Mesothelial cell of epicardium (in vitro differentiated cells): ENCODE measurements at places on chromosomes 6 and 20. TPM values are rescaled to one million over a fixed set of nuclear protein-coding genes. Genes with fewer than 3 reads are reported as not detected.

MEP1A gene
- 0.16 TPM in 1 of 3 replicates, not detected in the others for total RNA-seq

NKX2-2 gene
- not detected in 3 replicates for total RNA-seq

- no peak for DNase-seq
Observed at GRCh38 chr6:92069781-92070180, 1349.6 kb downstream of the EPHA7 start.

FAM83B gene
- 12.2 to 14.0 TPM (median 12.6 TPM) in 3 replicates for total RNA-seq

GRCh38 chr20:55567826-55568225, 437.5 kb downstream of the CBLN4 start:
- DNase-seq: no peak

GPSM3 gene
- total RNA-seq: 7.6 to 10.1 TPM (median 8.6 TPM) in 3 replicates

- DNase-seq: no peak
Observed at GRCh38 chr20:36866681-36867495, 9.1 kb upstream of the TLDC2 start.

- DNase-seq: no peak
Observed at GRCh38 chr6:151729829-151730495, 77.5 kb upstream of the ESR1 start.

DNA sequence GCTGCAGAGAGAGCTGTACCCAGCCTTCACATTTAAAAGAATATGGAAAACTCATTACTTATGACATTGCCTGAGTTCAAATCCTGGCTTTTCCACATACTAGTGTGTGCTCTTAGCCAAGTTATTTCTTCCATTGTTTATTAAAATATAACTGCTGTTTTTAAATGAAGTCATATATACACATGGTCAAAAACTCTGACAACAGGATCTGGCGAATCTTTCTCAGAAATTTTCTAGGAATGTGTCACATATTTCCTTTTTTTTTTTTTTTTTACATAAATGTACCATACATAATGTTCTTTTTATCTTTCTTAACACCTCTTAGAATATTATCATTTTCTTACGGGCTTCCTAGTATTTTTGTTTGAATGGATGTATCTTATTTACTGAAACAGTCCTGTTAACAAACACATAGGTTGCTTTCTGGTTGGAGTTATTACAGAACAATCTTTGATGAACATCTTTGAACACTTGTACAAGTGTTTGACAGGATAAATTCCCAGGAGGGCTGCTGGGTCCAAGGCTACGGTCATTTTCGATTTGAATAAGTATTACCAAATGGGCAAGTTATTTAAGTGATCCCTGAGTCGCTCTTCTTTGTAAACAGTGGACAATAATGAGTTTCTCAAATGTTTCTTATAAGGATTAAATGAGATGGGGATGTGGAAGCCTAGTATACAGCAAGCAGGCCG, 1.6 kb upstream of the SNX9 start:
- no peak for DNase-seq

FOXP4 gene
- total RNA-seq: 85.1 to 91.0 TPM (median 87.9 TPM) in 3 replicates

- no peak for DNase-seq
Observed at GRCh38 chr6:8177721-8178120, 75.4 kb upstream of the EEF1E1 start.

TEAD3 gene
- 88.2 to 91.8 TPM (median 91.4 TPM) in 3 replicates for total RNA-seq

KCNB1 gene
- 0.51 to 1.1 TPM (median 0.52 TPM) in 3 replicates for total RNA-seq

GRCh38 chr6:52557389-52558265, 19.2 kb downstream of the TRAM2 start:
- no peak for DNase-seq

GRCh38 chr20:40203032-40203431, 486.0 kb downstream of the MAFB start:
- DNase-seq: no peak

GRCh38 chr6:139882234-139882633, 507.8 kb upstream of the CITED2 start:
- DNase-seq: no peak

GRCh38 chr20:3890398-3890751, 1.2 kb downstream of the PANK2 start:
- DNase-seq: no peak

DNA sequence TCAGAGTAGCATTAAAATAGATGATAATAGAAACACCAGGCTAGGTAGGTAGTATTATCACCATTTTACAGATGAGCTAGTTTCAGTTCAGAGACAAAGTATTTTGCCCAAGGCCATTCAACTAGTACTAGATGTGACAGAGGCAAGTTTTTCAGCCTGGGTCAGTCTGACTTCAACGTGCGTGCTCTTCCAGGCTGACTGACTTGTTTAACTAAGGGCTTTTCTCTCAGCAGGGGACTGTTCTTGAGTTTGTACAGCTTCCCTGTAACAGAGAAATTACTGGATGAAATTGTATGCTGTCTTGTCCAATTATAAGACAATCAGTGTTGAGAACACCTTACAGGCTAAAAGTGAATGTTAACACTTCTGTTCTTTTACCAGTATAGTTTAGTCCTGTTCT, 333.5 kb upstream of the MAN1A1 start:
- no peak for DNase-seq

- no peak for DNase-seq
Observed at GRCh38 chr6:113821445-113821844, 35.7 kb upstream of the MARCKS start.
